Left ventricle myocardium superior (tissue), 1 donor: ENCODE measurements at places on chromosomes 6 and 20. TPM values are rescaled to one million over a fixed set of nuclear protein-coding genes. Genes with fewer than 3 reads are reported as not detected.

GRCh38 chr6:154928325-154928922 lies 66.7 kb upstream of the TIAM2 start:
- DNase-seq: no peak

- DNase-seq: no peak
Measured at GRCh38 chr20:45836841-45837240, 3.2 kb downstream of the SNX21 start.

DNA sequence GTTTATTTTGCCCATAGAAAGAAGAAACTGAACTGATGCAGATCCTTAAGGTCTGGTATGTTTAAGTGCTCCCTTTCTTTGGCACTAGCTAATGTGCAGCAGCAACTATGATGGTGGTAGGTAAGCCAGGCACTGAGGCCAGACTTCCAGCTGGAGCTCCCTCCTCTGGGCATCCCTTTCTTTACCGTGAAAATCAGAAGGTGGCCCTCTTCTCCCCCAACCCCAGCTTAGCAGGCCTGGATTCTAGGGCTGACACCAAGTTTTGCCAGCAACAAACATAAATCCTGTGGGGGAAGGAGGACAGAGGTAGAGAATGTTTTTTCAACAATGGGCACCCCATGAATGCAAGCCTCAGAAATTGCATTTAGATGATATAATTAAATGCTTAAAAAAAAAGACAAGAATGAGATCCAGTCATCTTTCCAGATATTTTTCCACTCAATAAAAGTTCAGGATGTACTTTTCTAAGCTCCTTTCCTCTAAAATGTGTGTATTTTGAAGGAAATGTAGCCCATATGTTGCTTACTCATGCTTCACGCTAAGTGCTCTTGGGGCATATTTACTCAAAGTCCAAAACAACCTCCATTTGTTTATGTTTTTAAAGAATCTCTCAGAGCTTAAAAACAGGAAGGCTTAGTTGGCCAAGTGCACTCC lies 123.9 kb upstream of the NXT1 start:
- DNase-seq: no peak

- no peak for DNase-seq
Measured at GRCh38 chr6:62324834-62325233, 38.8 kb upstream of the KHDRBS2 start.

DNA sequence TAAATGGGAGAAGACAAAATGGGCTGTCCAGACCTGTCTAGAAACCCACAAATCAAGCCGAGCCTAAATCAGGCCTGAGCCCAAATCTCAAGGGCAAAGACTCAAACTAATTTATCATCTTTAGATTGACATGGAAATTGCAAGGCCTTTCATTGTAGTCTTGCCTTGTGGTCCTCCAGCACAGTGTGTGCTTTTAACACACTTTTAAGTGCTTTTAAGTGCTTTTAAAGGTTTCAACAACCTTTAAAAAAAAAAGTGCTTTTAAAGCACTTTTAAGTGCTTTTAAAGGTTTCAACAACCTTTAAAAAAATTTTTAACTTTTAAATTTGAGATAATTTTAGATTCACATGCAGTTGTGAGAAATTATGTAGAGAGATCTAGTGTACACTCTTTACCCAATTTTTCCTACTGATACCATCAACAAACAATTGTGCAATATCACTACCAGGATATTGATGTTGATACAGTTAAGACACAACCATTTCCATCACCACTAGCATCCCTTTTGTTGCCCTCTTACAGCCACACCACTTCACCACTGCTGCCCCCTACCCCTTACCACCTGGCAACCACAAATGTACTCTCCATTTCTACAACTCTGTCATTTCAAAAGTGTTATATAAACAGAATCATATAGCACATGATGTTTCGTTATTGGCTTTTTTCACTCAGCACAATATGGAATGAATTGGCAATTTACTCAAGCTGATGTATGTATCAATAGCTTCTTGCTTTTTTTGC lies 23.1 kb upstream of the DCBLD1 start:
- no peak for DNase-seq

- DNase-seq: no peak
Measured at GRCh38 chr20:32681175-32682084, 7.7 kb upstream of the C20orf203 start.

DNA sequence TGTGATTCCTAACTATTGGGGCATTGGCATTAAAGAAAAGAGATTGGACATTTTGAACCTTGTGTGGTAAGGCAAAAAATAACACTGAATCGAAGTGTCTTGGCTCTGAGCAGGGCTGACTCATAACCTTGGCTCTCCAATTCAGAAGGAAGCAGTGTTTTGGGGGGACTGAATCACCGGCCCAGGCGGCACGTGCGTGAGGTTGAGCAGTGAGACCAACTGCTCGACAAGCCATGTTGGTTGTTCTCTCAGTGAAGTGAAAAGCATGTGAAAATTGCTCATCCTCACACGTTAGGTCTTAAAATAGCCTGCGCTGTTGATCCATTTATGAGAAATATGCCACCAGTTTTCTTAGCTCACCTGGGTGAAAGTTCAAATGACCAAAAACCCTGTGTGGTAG lies 137.8 kb upstream of the SPACA1 start:
- no peak for DNase-seq

GRCh38 chr6:130520801-130521200 lies 155.0 kb downstream of the TMEM200A start:
- DNase-seq: no peak

GRCh38 chr20:63036291-63036690 lies 29.5 kb upstream of the BHLHE23 start:
- DNase-seq: peak; percentile 5

DNA sequence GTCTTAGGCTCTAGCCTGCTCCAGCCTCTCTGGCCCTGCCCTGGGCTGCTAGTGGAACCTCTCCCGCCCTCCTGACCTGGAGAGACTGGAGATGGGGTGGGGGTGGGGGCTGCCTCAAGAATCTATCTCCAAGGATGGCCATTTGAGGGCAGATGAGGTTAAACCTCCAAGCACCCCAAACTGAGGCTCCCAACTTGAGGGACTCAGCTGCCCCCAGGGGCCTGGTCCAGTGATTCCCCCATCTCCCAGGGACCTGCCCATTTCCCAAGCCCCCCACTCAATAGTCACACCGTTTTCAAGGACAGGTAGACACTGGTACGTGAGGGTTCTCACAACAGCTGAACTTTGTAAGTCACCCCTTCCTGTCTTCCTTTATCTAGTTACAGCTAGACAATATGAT lies 7.1 kb upstream of the BPIFB1 start:
- DNase-seq: no peak

- DNase-seq: no peak
Measured at GRCh38 chr6:163974322-163974721, 559.8 kb downstream of the QKI start.

DNA sequence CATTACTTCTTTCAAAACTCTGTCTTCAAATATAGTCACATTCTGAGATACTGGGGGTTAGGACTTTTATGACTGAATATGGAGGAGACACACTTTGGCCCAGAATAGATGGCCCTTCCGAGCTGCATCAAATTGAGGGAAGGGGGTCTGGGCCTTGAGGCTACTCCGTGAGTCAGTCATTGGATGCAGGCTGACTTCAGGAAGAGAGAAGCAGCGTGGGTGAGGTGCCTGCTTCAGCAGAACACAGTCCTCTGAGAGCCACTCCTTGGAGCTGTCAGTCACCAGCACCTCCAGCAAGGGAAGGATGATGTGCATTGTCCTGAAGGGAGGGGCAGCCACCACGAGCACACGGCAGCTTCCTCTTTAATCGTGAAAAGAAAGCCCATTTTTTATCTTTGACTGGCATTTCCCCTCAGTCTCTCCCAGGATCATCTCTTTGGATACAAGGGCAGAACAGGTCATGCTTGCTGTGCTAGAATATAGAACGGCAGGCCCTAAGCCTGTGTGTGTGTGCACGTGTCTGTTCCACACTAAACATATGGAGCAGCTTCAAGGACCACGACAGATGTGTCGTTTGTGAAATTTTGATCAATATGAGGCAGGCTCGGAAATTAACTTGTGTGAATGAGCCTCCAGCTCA lies 721.6 kb downstream of the KIF16B start:
- DNase-seq: no peak

DNA sequence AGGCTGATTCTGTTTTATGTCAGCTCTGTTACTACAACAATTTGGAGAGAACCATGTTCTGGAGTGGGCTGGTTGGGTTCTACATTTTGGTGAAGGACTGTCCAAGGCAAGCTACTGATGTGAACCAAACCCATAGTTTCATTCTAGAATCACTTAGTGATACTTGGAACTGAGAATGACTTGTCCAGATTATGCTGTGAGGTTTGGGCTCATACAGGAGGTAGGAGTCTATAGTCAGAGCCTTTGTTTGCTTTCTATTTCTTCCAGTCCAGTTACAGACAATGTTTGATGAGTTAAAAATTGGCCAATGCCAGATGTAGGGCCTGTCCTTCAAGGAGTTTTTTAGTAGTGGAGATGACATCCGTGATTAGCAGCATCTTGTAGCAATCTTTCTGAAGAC lies 97.9 kb downstream of the LRRC1 start:
- DNase-seq: no peak

DNA sequence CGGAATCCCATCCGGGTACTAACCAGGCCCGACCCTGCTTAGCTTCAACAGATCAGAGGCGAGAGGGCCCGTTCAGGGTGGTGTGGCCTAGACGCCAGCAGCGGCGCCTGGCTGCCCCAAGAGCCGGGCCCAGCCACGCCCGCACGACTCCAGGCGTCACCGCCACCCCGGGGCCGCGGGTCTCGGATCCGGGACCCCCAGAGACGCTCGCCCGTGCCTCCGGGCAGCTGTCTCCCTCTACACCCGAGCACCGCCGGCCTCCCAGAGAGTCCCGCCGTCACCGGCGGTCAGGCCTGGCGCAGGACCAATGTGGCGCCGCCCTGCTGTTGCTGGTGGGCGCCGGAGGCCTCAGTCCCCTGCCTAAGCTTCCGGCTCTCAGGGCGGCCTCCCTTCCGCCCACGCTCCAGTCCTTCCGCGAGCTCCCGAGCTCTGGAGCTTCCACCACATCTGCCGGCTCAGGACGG lies 441.2 kb upstream of the DEFB115 start:
- DNase-seq: peak; percentile 51

DNA sequence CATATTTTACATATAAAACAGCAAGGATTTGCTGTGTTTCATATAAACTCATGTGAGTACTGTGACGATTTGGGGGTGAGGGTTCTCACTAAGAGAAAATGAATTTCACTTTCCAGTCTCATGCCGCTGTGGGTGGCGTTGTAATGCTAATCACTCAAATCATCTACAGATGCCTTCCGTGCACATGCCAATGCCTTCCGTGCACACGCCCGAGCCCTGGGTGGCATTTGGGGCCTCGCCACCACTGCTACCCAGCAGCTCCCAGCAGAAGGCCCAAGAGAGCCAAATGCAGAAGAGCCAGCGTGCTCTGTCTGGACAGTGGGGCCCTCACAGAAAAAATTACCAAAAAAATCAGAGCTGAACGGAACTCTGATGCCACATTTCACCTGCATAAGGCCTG lies 53.7 kb downstream of the WDR27 start:
- DNase-seq: no peak

DNA sequence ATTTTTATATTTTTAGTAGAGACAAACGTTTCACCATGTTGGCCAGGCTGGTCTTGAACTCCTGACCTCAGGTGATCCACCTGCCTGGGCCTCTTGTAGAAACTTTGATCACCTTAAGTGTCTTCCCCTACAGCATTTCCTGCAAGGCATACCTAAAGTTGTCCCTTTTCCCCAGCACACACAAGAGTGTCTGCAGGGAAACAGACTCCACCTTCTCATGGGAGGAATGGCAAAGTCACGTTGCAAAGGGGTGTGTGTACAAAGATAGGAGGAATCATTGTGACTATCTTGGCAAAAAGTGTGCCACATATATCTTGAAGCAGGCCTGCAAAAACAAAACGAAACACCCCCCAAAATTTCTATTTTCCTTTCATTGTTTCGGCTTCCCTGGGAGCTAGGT lies 160.8 kb upstream of the RNF24 start:
- DNase-seq: no peak

GRCh38 chr6:98835149-98836024 lies 1.0 kb downstream of the POU3F2 start:
- DNase-seq: no peak

DNA sequence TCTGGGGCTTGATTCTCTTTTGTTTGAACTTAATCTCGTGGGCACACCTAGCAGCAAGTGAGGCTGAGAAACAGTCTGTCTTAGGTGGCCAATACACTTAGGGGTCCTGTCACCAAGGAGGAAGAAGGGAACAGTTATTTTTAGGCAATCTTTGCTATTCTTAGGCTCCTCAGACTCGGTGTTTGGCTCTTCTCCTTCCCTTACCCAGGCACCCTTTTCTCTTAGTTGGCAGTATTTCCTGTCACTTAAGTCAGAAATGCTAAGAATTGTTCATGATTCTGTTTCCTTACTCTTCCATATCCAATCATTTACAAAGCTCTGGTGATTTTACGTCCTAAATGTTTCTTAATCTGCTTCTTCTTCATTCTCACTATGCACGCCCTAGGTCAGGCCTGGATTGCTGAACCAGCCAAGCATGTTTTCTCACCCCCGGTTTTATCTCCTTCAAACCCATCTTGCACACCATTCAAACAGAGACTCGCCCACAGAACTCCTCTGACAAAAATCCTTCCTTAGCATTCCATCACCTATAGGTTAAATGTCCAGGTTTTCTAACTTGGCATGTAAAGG lies 45.2 kb upstream of the TMEM217 start:
- DNase-seq: no peak

GRCh38 chr6:148240461-148240840 lies 102.2 kb upstream of the SASH1 start:
- DNase-seq: peak; percentile 55

KATNA1 gene
- total RNA-seq: 9.5 TPM

RWDD2A gene
- 2.8 TPM for total RNA-seq

NKX2-2 gene
- total RNA-seq: not detected

MANEA gene
- 4.3 TPM for total RNA-seq

TPBG gene
- 2.5 TPM for total RNA-seq

KIF25 gene
- total RNA-seq: not detected

BPI gene
- not detected for total RNA-seq

SLC17A3 gene
- not detected for total RNA-seq
